Stimulated activated CD4-positive, alpha-beta T cell treated with anti-CD3 and anti-CD28 coated beads, Interleukin-15, amount 100 ng/mL, for 24 hours (primary cell): ENCODE measurements at places on chromosomes 4 and X.
A peak's percentile ranks its signal among the peaks of the same experiment; 100 is the strongest.

- no peak for DNase-seq
Measured at GRCh38 chr4:3466691-3467600, 3.8 kb downstream of the DOK7 start.

GRCh38 chr4:2930758-2931511, 32.3 kb downstream of the NOP14 start:
- DNase-seq: no peak

GRCh38 chr4:165540206-165540830, 161.5 kb downstream of the CPE start:
- no peak for DNase-seq

DNA sequence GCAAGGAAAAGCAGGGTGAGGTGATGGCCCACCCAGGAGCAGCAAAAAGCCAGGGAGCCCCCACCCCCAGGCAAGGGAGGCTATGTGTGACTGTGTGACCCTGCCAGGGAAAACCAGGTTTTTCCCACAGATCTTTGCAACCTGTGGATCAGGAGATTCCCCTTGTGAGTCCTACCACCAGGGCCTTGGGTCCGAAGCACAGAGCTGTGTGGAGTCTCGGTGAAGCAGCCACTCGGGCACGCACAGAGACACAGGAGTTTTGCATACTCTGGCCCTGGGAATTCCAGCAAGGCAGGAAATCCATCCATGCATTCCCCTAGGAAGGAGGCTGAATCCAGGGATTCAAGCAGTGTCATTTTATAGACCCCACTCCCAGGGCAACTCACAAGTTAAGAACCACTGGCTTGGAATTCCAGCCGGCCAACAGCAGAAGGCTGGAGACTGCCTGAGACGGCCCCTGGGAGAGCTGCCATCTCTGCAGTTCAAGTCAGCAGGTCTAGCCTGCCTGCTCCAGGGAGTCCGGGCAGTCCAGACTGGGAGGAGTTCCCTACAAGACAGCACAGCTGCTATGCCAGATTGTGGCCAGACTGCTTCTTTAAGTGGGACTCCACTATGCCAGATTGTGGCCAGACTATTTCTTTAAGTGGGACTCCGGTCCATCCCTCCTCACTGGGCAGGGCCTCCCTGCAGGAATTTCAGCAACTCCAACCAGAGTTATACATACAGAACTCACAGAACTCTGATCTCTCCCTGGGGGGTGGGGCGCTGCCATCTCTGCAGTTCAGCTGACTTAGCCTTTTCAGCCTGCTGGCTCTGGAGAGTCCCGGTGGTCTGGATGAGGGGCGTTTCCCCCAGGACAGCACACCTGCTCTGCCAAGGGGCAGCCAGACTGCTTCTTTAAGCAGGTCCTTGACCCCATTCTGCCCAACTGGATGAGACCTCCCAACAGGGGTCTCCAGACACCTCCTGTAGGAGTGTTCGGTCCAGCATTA, 85.1 kb upstream of the ADAD1 start:
- no peak for DNase-seq

DNA sequence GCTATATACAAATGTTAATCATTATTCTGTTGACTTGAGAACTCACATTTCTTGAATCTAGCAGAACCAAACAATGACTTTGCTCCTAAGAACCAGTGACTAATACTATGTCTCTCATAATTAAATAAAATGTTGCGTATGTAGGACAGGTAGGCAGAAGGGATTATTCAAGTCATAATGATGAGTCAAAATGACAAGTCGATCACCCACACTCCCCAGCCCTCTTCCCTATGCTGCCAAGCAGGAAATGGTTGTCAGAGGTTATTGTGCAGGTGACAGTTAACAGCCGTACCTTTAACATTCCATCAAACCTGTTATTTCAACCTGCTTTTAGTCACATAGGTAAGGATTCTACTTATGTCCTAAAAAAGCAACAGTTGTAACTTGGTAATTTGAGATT, 22.0 kb upstream of the STK26 start:
- peak; percentile 39 for DNase-seq

DNA sequence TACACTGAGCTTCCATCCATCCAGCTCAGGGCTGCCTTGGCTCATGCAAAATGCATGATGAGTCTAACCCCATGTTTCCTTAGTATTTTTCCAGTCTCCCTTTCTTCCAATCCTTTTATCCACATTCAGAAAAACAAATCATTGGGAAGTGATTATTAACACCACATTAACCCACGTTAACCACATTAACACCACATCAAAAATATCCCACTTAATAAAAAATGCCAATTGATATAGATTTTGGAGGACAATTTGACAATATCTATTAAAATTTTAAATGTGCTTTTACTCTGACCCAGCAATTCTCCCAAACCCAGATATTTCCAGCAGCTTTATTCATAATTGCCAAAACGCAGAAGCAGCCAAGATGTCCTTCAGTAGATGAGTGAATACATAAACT, 75.6 kb upstream of the SRD5A3 start:
- no peak for DNase-seq

GRCh38 chr4:152616804-152617203, 63.0 kb downstream of the TMEM154 start:
- DNase-seq: no peak

- no peak for DNase-seq
Measured at GRCh38 chr4:78517050-78517652, 34.4 kb upstream of the ANXA3 start.

DNA sequence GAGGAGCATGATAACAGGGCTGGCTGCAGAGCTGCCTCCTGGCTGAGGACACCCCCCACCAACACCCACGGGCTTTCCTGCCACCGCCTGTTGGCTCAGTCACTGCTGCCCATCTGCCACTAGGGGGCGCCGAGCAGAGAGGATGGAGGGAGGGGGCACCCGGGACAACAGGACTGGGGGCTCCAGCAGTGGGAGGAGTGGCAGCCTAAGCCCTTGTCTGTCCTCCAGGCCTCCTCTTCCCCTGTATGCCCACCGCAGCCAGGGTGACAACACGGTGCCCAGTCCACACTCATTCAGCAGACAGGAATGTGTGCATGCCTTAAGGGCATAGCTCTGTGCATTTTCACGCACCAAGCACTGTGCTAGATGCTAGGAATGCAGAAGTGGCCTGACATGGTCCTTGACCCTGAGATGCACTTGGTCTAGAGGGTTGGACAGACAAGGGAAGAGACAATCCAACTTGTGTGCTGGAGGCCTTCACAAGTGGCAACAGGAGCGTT, 149.9 kb downstream of the AMMECR1 start:
- DNase-seq: peak; percentile 54

DNA sequence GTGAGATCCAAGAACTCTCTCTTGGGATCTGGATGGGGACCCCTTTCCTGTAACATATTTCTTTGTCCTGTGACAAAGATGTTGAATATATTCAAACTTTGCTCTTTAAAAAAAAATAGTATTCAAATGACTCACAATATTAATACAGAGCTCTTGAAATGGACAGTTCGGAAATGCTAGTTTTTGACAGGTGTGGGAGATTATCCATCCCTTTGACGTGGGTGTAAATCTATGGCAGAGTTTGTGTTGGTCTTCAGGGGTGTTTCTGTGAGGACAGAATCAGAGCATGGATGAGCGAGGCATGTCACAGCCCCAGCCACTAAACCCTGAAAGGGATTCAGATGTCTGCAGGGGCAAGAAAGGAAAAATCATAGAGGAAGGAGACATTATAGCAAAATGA, 25.8 kb downstream of the TENM3 start:
- no peak for DNase-seq

GRCh38 chr4:184957446-184958115, 60.7 kb upstream of the HELT start:
- DNase-seq: no peak

GRCh38 chr4:82380344-82380743, 6.6 kb upstream of the HNRNPD start:
- no peak for DNase-seq

- DNase-seq: no peak
Measured at GRCh38 chr4:134862116-134862515, 660.5 kb upstream of the PABPC4L start.

- no peak for DNase-seq
Measured at GRCh38 chr4:145132511-145133098, 34.5 kb downstream of the ABCE1 start.

DNA sequence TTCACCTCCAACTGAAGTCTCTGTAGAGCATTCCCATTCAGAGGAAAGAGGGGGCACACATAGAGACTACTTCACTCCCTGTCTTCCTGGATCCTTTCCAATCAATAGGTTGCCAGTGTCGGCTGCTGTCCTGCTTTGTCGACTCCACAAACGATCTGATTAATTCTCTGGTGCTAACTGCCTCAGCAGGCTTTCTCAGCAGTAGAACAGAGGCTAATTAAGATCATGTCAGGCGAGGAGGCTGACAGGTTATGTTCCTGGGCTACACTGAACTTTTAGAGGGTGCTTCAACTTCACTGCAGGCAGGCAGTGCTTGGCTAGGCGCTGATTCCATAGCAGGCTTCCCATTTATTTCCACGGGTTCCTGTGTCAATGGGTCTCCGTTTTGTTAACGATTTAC, 79.2 kb downstream of the GRIA3 start:
- no peak for DNase-seq

- DNase-seq: peak; percentile 21
Measured at GRCh38 chr4:183185018-183185417, 86.0 kb downstream of the WWC2 start.

GRCh38 chrX:2442694-2443093, 58.1 kb downstream of the DHRSX start:
- DNase-seq: no peak

DNA sequence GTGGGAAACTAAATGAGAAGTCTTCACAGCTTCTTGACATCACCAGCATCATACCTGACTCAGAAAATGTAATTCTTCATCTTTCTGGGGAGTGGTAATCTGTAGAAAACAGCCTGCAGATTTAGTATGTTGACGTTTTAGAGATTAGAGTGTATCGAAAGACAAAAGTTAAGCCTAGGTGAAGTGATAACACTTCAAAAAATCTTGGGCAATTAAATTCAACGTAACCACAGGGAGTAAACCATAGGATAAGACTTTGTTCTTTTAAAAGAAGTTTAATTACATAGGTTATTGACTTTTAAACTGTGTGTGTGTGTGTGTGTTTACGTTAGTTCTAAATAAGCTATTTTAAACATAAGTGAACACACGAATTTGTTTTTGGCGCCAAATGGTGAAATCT, 1.8 kb upstream of the CXCL5 start:
- no peak for DNase-seq

DNA sequence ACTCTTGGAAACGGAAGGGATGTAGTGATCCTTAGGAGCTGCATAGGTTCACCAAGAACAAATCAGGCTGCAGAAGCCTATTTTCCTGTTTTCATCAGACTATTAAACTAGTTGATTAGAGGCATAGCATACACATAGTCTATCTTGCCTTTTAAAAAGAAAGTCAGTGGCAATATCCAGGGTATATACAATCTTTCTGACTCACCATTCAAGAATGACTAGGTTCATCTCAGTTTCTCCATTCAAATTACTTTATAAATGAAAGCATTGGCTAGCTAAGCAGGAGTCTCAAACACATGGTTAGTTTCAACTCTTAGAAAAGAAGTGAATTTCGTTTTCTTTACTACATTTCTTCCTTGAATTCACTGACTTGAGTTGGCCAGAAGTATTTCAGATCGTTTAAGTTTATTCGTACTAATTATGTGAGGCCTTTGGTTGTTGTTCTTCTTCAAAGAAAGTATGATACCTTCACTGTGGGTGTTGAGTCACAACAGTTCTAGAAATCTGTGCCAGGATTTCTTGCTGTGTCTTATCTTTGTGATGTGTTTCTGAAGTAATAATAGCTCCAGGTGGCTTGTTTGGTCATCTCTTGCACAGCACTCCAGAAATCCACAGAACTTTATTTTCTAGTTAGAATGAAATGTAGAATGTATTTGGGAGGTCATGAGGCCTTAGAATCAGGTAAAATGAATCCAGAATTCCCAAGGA, 88.2 kb downstream of the AWAT2 start:
- no peak for DNase-seq

- DNase-seq: no peak
Measured at GRCh38 chr4:37594099-37594498, 92.1 kb downstream of the RELL1 start.

- no peak for DNase-seq
Measured at GRCh38 chr4:20386906-20387305, 135.2 kb downstream of the SLIT2 start.

DNA sequence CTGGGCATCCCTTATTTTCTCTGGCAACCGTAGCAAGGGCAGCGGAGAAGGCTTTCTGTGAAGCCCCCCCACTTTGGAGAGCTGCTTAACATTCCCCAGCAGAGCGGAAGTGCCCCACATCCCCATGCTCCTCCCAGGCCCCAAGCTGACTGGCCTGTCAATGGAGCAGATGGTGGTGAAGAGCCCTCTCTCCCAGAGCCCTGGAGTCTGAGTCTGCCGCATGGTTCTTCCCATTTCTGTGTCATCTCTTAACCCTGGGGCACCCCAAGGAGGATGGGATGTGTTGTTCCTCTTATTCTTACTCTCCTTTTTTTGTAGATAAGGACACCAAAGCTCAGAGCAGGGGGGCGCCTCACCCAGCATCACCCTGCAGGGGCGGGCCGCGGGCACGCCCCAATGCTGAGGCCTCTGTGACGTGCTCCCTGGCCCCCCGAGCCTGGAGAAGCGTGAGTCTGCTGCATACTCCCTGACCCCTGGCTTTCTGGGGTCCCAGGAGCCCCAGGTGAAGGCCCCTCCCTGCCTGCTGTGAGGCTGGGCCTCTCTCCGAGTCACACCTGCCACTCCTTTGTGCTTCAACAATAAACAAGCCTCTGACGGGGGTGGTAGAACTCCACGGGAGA, 35.9 kb downstream of the ADRA2C start:
- DNase-seq: no peak

DNA sequence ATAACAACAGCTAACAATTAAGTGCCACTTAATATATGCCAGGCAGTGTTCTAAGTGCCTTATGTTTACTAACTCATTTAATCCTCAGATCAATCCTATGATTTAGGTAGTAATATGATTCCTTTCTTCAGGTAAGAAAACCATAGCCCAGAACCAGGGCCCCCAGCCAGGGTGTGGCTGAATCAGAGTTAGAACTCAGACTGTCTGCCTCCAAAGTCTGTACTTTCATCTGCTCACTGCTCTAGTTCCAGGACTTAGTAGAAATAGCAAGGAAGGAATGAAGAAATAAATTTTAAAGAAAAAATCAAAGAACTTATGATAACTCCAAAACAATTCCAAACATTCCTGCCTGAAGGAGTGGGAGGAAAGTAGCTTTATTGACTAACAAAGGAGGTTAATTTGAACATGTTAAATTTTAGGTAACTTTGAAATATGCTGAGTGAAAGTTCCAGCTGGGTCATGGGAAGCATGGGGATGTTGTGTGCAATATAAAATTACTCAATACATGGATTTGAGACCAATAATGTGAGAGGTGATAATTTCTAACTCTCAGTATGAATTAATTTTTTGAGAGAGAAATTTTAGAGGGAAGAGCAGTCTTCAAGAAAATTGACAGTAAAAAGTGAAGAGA, 8.8 kb upstream of the ADH1C start:
- no peak for DNase-seq
